Psoas muscle (tissue), 8 donors: ENCODE measurements at places on chromosomes 12 and 14.

- peak; percentile 80 for DNase-seq
Measured at GRCh38 chr12:124786061-124786964, 77.4 kb downstream of the SCARB1 start.

- DNase-seq: no peak
Measured at GRCh38 chr12:13976028-13976584, 5.3 kb downstream of the GRIN2B start.

DNA sequence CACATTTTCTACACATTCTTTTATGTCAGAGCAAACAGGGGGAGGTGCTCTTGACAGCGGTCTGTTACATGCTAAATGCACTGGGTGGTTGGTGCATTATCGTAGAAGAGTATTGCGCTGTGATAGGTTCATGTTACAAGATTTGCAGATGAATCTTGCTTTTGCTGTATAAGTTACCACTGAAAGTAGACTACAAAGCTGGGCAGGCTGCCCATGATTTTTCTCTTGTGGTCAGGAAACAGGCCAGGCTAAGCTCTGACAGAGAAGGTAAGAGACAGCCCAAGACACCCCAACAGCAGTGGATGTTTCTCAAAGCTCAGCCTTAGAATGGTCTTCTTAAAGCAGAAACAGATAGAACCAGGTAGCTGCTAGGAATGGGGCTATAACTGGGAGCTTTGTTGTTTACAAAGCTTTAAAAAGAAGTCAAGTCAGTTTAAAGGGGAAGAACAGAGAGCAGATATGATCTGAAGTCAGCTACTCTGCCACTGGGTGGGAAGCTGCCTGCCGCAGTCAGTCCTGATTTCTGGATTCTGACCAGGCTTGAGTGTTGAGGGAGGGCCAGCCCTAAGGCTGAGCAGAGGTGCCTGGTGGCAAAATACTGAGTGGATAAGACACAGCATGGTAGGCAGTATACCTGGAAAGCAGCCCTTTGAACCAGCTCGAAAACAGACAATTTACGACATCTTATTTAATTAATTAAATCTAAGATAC is 9.4 kb downstream of the KCNA1 start:
- no peak for DNase-seq

GRCh38 chr12:50099302-50100008 is 4.4 kb upstream of the GPD1 start:
- DNase-seq: no peak

DNA sequence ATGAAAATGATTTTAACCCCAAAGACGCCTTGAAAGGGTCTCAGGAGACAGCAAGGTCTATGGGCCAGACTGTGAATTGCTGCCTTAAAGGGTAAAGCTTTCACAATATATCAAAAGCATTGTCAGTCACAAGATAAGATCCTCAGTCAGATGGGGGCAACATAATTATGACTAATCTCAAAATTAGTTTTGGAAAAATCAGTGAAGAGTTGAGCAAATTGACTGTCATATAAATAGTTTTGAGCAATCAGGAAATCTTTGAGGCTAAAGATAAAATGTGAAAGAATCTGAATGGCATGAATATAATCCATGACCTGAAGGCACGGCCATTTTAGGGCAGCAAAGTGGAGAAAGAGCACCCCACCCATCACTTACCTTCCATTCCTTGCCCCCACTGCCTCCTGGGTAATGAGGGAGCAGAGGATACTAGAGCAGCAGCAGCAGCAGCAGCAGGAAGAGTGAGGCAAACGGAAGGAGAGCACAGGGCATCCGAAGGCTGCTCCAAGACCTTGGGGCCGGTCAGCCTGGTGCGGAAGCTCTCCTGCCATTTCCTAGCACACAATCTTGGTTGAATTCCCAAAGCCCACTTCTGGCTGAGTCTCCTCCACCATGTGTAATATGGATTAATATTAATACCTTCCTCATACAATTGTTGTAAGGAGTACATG is 7.0 kb downstream of the STON2 start:
- no peak for DNase-seq

DNA sequence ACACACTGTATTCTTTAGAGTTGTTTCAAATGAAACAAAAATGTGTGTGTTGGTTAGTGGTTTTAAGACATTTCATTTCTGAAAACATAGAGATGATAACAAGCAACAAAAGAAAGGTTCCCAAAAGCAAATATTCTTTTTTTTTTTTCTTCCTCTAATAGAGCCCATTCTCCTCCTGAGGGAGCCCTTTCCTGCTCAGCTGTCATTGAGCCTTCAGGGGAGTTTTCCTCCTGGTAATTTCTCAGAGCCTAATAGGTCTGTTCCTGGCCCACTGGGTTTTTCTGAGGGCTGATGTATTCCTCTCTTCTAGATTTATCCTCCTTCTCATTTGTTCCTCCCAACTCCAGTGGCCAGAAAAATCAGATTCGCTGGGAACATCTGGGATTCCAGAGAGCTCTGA is 654.5 kb downstream of the NOVA1 start:
- DNase-seq: no peak
